ENCODE measurements at places on chromosomes 11 and 22.

GRCh38 chr11:65129649-65130441, 4.5 kb downstream of the SYVN1 start:
- no peak for DNase-seq

GRCh38 chr11:45470151-45470793, 184.1 kb upstream of the SYT13 start:
- no peak for DNase-seq

GRCh38 chr11:78841456-78842060, 266.9 kb upstream of the NARS2 start:
- DNase-seq = no peak

- DNase-seq = no peak
Measured at GRCh38 chr11:29127461-29127860, 889.4 kb downstream of the KCNA4 start.

DNA sequence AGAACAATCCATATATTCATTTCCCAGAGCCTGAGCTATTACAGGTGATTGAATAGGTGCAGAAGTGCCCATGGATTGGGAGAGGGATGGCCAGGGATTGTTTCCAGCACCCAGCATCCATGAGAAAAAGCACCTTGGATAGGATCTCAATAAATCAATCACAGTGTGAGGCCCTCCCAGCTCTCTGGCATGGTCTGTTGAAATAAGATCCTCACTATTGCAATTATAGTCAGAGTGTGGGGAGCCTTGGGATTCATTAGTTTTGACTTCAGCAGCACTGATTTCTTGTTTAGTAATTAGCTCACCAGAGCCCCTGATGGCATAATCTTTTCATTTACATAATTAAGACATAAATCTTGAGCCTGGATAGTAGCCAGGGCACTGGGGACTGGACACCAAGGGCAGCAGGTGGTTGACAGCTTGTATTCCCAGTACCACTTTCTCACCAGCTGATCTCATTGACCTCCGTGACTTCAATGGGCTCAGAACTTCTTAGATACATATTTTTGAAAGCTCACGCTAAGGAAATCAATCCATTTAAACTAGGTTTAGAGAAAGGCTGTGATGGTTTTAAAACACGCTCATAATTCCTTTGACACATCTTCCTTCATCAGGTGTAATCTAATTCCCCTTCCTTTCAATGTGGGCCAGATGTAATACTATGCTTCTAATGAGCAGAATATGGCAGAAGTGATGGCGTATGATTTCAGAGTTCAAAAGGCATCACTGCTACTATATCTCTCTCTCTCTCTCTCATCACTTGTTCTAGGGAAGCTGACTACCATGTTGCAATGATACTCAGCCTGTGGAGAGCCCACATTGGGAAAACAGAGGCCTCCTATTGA, 22.1 kb upstream of the DRD2 start:
- no peak for DNase-seq

GRCh38 chr11:131912134-131912533, 541.7 kb downstream of the NTM start:
- DNase-seq = no peak

DNA sequence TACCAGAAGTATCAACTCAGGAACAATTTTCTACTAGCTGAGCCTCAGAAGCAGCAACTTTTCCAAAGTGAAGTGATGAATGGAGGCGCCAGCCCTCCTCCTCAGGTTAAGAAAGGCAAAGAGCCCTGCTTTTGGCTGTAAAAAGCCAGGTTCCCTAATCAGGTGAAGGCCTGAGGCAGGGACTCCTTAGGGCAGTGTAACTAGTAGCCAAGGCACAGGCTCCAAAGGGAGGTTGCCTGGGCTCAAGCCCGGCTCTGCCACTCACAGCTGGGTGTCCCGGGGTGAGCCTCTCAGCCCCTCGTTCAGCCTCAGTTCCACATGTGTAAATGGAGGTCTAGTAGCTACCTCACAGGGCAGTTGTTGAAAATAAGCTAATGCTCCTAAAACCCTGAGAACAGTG, 19.5 kb downstream of the TSKU start:
- DNase-seq = no peak

- peak; percentile 19 for DNase-seq
Measured at GRCh38 chr11:126359431-126360048, 4.1 kb downstream of the ST3GAL4 start.

All from hematopoietic multipotent progenitor cell treated with erythropoietin and hydrocortisone succinate and interleukin-3 and kit ligand, for 8 days (in vitro differentiated cells).